Dermis microvascular lymphatic vessel endothelial cell (primary cell): ENCODE measurements at places on chromosomes 4 and X. TPM values are rescaled to one million over a fixed set of nuclear protein-coding genes. Genes with fewer than 3 reads are reported as not detected.

The DMRTC1B gene
- total RNA-seq: not detected in 2 replicates

The SPARCL1 gene
- 10.0 and 19.2 TPM in 2 replicates for total RNA-seq

The RPA4 gene
- 0.89 and 0.90 TPM in 2 replicates for total RNA-seq

The SERTM2 gene
- not detected in 2 replicates for total RNA-seq

The XKRX gene
- total RNA-seq: under 0.01 TPM in 1 of 2 replicates, not detected in the other

The TBX22 gene
- total RNA-seq: not detected in 2 replicates

The UGT2B15 gene
- total RNA-seq: not detected in 2 replicates

DNA sequence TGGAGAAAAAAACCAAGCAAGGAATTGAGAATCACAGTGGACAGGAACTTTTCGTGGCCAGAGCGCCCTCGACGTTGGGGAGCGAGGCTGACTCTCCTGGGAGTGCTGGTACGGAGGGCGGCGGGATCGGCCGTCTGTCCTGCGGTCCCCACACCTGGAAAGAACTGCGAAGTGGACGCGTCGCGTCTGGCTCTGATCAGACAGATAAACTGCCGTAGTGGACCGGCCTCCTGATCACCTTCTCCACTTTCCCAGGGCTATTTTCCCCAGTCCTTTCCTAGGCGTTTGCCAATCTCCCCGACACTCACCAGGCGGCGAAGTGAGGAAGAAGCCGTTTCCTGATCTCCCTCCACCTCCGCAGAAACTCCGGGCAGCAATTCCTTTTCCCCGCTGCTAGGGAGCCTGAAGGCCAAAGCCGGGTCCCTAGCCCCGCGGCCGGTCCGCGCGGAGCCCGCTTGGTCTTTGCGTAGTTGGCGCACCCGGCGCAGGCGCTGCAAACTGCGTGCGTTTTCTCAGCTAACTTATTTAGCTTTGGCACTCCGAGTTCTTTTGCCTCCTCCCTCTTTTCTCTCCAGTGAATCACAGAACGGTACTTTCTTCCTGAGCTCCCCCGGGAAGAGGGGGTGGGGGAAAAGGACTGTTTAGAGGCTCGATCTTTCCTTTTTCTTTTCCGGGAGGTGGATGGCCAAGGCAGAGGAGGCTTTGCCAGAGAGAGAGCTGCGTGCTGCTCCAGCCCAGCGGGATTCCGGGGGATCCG, at the start of gene ARSJ:
Gene ARSJ, minus strand, starts transcription at position 500 of the 757 bp plus-strand sequence. CDS start 813 bp downstream, outside the sequence.
- DNase-seq: peak; percentile 83

- DNase-seq: no peak
These were observed 23.1 kb upstream of the GABRG1 start for GRCh38 chr4:46146993-46147392.

DNA sequence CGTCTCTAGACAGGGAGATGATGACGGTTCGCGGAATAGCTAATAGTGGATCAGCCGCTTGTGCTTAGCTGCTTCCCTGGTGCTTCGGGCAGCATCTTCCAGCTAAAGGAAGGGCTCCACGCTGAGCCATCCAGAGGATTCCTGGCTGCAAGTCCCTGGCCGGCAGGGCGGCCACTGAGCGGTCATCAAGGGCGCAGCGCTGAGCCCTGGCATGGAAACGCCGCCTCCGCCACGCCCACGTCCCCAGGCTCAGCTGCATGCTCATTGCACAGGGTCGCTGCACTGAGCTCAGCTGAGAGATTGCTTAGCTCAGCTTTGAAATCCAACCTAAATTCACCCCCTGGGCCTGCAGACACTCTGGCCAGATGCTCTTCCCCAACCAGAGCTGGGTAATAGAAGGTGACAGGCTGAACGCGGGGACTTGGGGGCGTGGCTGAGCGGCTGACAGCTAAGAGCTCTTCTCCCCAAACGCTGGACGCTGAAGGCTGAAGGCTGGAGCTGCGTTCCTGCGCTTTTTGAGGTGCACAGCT, 118.2 kb upstream of the KIT start:
- peak; percentile 23 for DNase-seq

DNA sequence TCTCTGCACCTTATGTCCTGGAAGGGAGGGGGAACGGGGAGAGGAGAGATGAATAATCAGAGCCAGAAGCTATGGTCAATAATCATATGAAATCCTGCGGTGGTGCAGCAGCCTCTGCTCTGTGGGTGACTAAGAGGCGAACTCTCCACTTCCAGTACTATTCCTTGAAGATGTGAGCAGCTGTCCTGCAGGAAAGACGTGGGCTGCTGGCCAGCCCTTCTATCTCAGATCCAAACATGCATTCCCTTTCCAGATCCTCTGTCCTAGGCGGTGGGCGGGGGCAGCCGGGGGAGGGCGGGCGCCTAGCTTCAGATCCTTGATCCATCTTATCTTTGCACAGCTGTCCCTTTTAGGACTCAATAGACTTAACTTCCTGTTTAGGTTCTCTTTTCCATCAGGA, 34.5 kb downstream of the SPINK2 start:
- DNase-seq: peak; percentile 19

- no peak for DNase-seq
These were observed 41.3 kb upstream of the PRKG2 start for GRCh38 chr4:81256059-81256970.

- DNase-seq: no peak
These were observed 693 bp downstream of the ATP10D start for GRCh38 chr4:47485768-47486167.

- DNase-seq: peak; percentile 63
These were observed 351.2 kb downstream of the ARHGAP24 start for GRCh38 chr4:85826060-85826678.

DNA sequence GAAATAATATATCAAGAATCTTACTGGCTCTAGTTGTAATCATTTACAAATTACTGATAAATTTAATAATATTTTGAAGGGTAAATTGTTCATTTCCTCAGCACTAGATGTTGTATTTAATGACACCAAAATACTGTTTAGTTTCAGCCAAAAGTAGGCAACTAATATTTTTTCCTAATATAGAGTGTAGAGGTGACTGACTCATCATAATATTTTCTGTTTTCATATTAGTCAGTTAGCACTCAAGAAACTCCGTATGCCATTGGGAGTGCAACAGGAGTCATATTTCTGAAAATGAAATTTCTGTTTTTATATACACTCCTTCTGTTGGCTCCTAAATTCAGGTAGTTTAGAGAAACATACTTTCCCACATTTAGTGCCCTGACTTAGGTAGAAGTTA, 36.6 kb upstream of the PTPN13 start:
- no peak for DNase-seq

- no peak for DNase-seq
These were observed 88.1 kb downstream of the CCSER1 start for GRCh38 chr4:90215286-90215685.

DNA sequence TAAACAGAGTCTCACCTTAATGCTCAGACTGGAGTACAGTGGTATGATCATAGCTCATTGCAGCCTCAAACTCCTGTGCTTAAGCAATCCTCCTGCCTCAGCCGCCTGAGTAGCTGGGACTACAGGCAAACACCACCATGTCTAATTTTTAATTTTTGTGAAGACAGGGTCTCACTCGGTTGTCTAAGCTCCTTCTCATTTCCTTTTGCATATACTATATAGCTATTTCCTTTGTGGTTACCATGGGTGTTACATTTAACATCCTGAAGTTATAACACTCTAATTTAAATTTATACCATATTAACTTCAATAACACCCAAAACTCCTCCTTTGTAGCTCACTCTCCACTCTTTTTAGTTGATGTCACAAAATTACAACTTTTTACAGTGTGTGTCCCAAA, 114.3 kb downstream of the DCK start:
- DNase-seq: no peak

DNA sequence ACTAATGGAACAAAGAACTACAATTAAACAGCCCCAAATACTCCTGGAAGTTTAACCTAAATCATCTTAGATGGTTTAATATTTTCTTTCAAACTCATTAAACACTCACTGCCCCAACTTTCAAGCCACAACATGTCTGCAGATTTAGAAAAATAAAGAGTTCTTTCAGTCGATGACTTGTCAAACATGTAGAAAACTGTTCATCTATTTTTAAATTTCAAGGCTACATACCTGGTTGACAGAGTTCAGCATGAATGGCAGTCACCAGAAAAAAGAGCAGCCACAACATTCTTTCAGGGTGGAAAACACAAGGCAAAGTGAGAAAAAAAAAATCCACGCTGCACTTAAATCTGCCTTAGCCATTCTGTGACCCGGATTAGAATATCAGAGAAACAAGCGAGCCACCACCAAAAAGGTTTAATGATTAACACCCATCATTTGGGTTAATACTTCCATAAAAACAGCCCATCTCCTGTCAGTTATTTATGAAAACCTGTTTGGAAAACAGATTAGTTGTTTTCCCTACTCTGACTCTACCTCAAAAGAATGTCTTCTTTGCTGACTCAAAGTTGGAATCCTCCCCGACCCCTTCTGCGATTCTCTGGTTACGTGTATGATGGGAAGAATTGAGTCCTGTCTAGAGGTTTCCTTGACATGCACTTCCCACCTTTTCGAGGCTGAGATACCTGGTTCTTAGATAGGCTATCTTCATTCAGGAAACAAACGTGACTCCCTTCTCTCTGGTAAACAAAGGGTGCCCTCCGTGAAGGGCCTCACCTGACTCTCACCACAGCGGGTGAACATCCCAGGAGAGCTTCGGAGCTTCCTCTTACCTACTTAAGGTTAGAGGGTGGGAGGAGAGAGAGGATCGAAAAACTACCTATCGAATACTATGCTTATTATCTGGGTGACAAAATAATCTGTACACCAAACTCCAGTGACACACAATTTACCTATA, at the start of gene CLTRN:
Gene CLTRN, minus strand, starts transcription at position 319 of the 958 bp plus-strand sequence. Its CDS starts 30 bp downstream, at position 289.
- DNase-seq: no peak

DNA sequence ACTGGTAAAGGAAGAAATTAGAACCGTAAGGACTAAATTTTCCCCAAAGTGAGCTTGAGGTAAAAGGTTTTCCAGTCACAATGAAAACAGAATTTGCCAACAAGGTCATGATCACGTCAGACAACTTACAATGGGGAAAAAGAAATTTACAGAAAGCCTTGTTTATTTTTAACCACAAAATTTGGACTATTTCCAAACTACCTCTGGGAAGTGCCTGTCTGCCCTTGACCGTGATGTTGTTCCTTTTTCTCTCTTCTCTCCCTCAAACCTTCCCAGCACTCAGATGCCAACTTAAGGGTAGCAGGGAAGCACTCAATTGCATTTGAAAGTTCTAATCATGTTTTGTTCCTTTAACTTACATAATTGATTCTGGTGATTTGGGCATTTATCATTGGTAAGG, 32.5 kb downstream of the MEPE start:
- DNase-seq: peak; percentile 31

DNA sequence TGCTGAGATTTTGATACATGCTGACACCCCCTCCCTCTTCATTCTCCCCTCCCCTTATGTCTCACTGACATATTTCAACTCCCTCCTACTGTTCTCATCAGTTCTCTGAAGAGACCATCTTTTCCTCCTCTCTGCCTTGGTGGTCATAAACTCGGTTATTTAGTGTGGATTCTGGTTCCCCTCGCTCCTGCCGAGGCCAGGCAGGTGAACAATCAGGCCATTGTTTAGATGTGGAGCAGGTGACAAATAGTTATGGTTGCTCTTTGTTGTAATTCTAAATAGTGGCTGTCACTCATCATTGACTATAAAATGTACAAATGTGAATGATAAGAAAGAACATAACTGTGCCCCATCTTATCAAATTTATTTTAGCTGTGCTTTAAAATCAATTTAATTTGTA, 324.6 kb downstream of the BCOR start:
- no peak for DNase-seq

GRCh38 chr4:25007598-25007997, 23.1 kb downstream of the LGI2 start:
- DNase-seq: no peak

DNA sequence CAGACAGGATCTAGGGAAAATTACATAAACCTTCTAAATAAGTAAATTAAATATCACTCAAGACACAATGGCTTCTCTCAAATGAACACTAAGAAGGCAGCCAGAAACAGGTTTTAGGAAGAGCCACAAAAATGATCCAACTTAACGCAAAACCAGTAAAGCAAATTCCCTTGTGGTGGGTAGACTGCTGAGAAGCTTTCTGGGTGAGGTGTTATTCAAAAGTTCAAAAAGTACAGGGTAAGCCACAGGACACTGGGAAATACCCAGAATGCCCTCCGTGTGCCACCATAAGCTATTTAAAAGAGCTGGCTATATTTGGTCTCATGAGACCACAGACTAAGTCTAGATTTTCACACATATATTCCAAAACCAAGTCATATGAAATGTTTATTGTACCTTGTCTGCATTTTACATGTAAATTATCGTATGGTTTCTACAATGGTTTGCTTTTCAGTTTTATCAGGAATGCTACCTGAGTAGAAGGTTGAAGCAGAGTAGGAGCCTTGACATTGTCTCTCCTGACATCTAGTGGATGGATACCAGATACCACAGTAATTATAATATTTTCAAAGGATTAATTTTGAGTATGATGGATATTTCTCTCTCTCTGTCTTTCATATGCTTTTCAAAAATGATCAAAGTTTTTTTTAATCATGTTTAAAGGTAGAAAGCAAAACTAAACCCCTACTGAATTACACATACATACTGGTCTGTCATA, 109.3 kb upstream of the KLHL13 start:
- DNase-seq: peak; percentile 48

GRCh38 chrX:57453901-57454300, 137.9 kb upstream of the ZXDB start:
- DNase-seq: peak; percentile 34

DNA sequence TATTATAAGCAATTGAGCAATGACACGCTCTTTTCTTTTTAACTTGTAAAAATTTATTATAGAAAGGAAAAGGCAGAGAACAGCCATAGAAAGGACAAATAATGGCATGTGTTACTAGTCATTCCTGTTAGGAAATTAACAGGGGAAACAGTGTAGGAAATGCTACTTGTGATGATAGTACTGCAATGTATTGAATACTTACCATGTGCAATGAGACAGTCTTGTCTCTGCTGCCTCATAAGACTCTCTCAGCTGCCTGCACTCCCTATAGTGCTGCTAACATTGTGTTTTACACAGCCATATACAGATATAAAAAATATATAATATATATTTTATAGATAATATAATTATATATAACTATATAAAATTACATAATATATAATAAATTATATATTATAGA, 62.3 kb upstream of the SHOX start:
- no peak for DNase-seq

DNA sequence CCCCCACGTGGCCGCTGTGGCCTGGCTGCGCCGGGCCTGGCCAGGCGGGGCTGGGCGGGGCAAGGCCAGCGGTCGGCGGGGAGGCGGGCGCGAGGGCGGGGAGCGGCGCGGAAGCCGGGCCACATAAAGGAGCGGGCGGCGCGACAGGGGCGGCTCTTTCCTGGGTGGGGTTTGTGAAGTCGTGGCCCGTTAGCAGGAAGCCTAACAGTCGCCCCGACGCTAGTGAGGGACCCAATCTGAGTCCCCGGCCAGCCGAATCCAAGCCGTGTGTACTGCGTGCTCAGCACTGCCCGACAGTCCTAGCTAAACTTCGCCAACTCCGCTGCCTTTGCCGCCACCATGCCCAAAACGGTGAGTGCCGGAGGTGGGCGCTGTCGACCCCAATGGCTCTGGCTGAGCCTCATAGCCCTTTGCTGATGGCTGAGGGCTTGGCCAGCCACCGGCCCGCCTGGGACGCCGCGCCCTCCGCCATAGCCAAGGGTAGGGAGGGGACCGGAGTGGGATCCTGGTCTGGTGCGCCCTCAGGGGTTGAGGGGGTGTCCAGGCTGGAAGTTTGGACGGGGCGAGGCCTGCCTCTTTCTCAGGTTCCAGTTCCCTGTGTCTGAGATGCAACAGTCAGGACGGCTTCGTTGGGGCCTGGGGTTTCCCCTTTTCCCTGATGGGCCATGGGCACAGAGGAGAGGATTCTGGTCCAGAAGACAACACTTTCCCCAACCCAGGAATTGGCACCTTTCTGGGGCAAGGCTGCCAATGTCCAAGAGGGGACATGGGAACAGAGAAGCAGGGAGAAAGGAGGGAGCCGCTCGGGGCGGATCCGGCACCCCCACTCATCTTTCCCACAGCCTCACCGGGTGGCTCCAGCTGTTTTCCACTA, at the start of gene MSN:
Gene MSN, plus strand, starts transcription at position 152 of the 874 bp plus-strand sequence. Its CDS starts 188 bp downstream, at position 340.
- no peak for DNase-seq

GRCh38 chrX:17038681-17039161, 92.3 kb downstream of the REPS2 start:
- peak; percentile 47 for DNase-seq
